ENCODE measurements at places on chromosomes 12 and 14.

- DNase-seq = no peak
Observed at GRCh38 chr14:103594265-103594664, 31.5 kb downstream of the COA8 start.

DNA sequence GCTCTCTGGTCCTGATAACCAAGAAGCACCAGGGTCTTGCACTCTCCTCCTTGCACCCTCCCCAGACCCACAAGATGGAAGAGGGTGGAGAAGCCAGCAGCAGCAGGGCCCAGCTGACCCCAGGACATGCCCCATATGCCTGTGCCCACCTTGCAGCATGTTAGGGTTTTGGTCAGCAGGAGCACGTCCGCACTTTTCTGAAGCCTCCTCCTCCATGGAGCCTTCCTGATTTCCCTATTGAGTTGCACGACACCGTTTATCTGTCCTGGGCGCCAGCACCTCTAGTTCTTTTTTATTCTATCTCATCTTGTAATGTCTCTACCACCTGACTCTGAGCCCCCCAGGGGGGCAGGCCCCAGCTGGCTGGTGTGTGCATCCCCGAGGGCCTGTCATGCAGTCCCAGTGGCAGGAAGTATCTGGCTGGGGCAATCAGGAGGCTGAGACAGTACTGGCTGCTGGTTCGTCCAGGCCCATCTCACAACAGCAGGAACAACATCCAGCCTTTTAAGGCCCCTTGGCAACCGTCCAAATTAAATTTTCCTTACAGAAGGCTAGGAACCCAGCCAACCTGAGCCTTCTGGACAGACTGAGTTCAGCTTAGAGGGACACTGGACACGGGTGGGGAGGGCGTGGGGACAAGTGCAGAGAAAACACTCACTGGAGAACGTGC, 39.6 kb downstream of the CCDC85C start:
- DNase-seq = peak; percentile 44

- DNase-seq = no peak
Observed at GRCh38 chr12:1857821-1858220, 37.5 kb downstream of the LRTM2 start.

DNA sequence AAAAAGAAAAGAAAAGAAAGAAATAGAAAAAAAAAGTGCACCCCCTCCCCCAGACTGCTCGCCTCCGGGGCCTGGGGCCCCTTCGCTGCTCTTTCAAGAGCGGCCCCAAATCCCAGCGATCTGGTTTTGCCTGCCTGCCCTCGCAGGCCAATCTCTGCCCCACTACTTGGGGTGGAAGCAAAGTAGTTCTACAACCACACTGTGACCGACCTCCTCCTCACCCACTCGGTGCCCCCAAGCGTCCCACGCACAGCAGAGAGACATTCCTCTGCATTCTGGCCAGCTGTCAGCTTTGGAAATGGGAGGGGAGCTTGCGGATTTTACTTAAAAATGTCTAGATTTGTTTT, 2.4 kb upstream of the TBX3 start:
- DNase-seq = no peak

DNA sequence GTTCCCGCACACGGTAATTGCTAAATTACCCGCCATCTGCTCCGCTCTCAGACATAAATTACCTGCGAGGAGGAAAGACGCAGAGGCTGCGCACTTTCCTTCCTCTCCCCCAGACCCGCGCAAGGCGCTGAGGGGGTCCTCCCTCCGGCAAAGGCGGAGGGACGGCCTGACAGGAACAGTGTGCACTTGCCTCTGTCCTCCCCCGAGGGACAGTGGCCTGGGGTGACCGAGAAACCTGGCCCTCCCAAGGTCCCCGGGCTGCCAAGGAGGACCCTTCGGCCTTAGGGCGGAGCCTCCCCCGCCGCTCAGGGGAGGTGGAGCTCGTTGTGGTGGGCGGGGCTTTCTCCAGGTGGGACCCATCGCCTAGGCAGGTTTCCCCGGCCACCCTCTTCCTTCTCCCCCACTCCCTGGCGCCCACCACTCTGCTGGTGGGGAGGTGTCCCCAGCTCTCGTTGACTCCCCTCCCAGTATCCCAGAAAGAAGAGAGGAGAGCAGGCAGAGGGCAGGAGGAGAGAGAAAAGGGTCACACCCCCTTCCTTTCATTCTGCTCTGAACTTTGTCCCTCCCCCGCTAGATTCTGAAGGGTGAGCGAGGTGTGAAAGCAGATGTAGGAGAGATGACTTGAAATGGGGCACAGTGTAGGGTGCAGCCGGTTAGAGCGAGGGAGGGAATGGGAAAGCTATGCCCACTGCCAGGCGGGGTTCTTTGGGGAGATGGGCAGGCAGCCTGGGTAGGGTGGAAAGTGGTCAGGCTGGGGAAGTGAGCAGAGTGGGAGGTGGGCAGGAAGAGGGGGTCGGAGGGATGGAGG, 11.4 kb upstream of the CALCOCO1 start:
- DNase-seq = no peak

DNA sequence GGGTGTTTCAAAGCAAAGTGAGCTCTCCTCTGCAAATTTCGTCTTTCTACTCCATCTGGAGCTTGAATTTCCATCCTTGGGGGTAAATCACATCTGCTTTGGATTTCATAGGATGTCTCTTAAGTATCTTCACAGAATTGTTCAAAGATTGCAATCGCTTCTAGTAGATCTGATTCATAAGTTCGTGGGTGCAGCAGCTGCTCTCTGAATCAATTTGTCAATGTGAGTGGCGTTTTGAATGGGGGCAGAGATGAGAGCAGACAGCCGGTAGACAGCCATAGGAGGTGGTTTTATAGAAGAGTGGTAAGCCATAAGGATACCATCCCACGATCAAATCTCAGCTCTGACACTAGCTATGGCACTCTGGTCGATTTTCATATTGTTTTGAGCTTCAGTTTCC, 146.0 kb upstream of the RPH3A start:
- no peak for DNase-seq

DNA sequence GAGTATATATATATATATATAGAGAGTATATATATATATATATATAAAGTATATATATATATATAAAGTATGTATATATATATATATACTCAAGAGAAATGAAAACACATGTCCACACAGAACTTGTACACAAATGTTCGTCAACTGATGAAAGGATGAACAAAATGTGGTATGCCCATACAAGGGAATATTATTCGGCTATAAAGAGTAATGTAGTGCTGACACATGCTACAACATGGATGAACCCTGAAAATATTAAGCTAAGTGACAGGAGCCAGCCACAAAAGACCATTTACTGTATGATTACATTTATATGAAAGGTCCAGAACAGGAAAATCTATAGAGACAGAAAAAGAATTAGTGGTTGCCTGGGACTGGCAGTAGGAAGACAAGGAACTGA, 19.5 kb downstream of the LIMA1 start:
- no peak for DNase-seq

DNA sequence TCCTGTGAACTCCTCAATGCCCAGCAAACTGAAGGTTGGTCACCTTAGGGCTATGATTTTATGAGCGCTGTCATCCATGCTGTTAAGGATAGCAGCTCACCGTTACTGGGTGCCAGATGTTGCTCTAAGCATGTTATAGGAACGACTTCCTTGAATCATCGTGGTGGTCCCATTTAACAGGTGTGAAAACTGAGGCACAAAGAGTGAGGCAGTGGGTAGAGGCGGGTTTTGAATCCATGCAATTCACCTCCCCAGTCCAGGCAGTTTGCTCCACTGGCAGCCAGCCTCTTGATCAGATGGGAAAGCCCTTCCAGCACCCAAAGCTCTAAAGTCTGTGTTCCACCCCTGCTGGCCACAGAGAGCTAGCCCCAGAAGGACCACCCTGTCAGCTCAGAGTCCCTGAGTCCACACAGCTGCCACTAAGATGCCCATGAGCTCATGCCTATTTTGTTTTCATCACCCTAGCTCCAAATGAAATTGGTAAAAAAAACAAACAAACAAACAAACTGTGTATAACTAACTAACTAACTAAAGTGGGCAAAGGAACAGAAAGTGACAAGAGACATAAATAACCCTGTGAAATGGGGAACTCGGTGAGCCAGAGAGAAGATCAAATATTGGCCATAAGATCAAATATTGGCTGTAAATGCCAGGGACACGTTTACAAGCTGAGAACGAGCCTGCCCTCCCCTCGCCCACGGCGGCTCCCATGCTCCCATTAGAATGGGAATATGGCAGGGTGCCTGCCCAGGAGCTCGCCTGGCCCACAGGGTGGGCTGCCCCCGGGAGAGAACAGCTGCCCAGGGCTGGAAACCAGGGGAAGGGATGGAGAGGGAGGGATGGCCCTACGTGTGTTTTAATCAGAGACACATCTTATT, 72.3 kb upstream of the RFLNA start:
- DNase-seq = no peak

- DNase-seq = no peak
Observed at GRCh38 chr12:88509851-88510250, 70.4 kb downstream of the KITLG start.

GRCh38 chr12:92740411-92740810, 37.6 kb downstream of the PLEKHG7 start:
- no peak for DNase-seq

- DNase-seq = no peak
Observed at GRCh38 chr12:129704232-129704830, 199.5 kb downstream of the TMEM132D start.

DNA sequence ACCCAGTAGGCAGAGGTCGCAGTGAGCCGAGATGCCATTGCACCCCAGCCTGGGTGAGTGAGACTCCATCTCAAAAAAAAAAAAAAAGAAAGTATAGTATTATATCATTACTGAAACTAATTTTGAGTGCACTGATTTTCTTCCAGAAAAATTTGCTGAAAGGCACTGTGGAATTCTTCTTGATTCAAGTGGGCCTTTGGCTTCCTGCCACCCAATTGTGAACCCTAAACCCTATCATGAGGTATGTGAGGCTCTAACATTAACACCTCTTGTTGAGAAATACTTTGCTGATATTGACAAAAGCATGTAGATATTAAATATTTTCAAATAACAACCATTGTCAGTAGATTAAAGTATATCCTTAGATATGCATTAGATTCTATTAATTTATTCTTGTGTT, 211.2 kb downstream of the LRRK2 start:
- no peak for DNase-seq

- no peak for DNase-seq
Observed at GRCh38 chr12:120554678-120555077, 20.5 kb downstream of the RNF10 start.

DNA sequence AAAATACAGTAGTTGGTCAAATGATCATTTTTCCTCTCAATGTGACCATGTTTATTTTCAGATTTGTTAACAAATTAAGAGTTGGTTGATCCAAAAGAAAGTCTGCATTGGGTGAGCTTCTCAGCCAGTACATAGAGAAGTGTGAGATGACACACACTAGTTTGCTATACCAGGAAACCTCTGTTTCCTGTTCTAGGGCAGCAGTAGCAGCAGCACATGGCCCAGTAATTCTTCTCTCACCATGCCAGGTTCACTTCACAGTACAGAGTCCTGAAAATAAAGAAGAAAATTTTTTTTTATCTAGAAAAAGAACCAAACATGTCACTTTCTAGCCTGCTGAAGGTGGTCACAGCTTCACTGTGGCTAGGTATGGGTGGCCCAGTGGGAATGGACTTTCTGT, 250.2 kb upstream of the OR4E1 start:
- DNase-seq = no peak

DNA sequence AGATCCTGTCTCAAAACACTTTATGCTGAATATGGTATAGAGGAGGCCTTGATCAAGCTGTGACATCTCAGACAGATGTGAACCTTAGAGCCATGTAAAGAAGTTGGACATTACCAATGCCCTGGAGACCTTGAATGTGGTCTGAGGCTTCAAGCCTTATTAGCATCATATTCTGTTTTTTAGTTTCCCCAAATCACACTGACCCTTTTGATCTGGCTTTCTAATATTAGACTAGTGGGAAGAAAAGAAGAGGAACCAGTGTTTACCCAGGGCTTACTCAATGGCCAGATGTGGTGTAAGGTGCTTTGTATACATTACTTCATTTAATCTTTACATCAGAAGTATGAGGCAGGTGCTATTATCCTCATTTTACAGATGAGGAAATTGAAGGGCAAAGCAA, 10.6 kb upstream of the TBPL2 start:
- DNase-seq = no peak

DNA sequence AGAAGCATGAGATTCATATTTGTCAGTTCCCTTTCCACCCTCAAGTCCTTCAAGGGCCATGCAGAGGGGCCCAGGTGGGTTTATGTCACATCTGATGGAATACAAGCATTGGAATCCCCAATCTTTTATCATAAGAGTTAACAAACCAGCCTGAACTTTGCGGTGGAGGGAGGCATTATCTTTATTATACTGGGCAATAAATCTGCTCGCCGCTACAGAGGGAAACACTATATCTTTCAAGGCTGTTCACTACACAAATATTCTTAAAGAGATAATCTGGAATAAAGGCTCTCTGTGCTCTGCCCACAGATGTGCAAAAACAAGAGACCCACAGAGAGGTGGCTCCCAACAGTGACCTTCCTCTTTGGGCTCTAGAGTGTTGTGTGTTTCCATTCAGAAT, 153.6 kb upstream of the PLEKHA5 start:
- no peak for DNase-seq

Data from A549 (cell line).